ENCODE measurements at places on chromosomes 16 and 17.

GRCh38 chr16:54506741-54507500 lies 220.3 kb upstream of the IRX3 start:
- DNase-seq, result no peak

GRCh38 chr17:9166788-9167187 lies 145.5 kb downstream of the NTN1 start:
- no peak for DNase-seq

DNA sequence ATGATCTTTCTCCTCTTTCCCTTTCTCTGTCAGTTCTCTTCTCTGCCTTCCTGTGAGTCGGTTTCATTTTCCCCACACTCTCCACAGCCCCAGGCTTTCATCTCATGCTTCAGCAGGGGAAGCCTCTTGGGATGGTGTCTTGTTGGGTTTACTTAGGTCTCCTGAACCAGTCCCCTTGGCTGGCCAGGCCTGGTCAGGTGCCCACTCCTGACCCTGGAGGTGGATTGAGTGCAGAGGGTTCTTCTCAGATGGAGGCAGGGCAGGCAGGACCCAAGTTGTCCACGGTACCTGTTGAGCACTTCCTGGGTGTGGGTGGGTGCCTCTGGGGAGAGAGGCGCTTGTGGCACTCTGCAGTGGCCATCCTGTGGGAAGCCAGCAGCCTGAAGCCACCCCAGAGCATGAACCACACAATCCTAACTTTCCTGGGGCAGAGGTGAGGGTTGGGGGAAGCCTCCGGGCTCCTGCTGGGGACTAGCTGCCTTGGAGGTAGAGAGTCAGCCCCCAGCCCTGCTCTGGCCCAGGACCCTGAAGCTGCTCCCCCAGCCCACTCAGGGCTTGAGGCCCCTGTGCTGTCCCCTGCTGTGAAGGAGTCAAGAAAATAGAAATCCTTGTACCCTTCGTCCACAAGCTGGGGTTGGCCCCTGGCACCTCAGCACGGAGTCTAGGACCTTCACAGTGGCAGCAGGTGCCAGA lies 2.0 kb upstream of the RAP1GAP2 start:
- DNase-seq, result no peak

GRCh38 chr17:18028952-18029540 lies 9.9 kb downstream of the ATPAF2 start:
- DNase-seq, result no peak

DNA sequence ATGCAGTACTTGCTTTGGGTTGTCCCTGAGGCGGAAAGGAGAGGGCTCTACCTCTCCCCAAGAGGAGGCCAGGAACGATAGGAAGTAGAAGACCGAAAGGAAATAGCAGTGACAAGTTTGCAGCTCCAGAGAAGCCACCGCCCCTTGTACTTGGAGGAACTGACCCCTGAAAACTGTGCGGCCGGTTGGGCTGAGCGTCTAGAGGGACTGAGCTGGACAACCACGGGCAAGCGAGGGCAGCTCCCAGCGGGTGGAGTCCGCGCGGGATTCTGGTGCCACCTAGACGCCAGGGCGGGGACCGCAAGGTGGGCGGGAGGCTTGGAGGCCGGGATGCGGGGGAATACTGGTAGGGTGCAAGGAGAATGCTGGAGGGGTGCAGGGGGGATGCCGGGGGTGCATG lies 1.3 kb upstream of the SLC6A4 start:
- no peak for DNase-seq

DNA sequence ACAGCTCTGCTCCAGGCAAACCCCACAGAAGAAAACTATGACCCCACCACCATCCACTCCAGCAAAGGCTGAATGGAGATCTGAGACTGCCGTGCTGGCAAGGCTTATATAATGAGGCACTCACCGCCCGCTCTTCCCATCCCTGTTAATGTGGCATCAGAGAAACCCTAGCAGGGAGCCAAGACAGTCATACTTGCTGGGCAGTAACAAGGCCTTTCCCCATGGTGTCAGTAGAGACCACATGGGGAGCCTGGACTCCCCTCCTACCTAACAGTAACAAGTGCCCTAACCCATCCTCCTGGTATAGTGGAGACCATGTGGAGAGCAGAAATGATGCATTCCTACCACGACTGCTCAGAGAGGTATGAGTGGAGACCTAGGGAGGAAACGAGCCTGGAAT lies 235.2 kb downstream of the C16orf78 start:
- no peak for DNase-seq

GRCh38 chr16:22304411-22304810 lies 7.2 kb downstream of the POLR3E start:
- DNase-seq, result no peak

DNA sequence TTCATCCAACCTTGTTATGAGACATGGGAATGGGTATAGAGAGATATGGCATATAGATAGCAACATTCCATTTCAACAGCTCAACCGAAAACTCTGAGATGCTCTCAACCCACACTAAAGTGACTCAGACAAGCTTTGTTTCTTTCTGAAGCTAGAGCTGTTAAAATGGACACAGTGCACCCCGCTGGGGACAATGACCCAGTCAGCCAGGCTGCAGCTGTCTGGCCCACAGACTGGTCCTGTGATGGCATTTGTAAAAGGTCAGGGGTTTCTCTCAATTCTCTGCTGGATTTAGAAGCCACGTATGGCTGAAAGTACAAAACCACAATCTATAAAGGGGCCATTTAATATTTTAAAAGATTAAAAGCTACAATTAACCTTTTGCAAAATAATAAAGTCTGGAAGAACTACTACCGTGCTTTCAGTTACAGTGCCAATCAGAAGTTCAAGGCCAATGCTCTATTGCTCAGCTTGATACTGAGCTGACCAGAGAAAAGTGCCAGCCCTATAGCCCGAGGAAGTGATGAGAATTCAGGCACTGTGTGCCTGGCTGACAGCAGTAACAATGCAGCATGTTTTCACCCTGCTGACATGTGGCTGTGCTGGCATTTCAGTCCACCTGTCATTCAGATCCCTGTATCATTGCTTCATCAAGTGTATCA lies 60.2 kb downstream of the TEX2 start:
- no peak for DNase-seq

- DNase-seq, result no peak
Observed at GRCh38 chr16:27867122-27868110, 196.1 kb downstream of the GSG1L start.

- no peak for DNase-seq
Observed at GRCh38 chr17:50328363-50329325, 17.3 kb upstream of the XYLT2 start.

DNA sequence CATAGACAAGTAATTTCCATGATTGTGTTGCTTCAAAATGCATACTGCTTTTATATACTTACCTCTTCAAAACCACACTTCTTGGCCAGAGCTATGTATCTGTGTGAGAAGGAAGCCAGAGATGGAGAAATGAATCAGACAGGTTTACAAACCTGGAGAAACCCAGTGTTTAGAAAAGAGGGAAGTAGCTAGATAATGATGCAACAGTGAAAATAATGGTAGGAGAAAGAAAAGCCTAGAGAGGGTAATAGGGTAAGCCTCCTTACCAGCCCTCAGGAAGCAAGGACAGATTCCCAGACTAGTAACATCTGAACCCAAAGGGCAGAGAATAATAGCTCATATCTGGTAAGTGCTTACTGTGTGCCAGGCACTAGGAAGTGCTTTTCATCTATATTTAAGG lies 250.3 kb upstream of the CDH11 start:
- no peak for DNase-seq

DNA sequence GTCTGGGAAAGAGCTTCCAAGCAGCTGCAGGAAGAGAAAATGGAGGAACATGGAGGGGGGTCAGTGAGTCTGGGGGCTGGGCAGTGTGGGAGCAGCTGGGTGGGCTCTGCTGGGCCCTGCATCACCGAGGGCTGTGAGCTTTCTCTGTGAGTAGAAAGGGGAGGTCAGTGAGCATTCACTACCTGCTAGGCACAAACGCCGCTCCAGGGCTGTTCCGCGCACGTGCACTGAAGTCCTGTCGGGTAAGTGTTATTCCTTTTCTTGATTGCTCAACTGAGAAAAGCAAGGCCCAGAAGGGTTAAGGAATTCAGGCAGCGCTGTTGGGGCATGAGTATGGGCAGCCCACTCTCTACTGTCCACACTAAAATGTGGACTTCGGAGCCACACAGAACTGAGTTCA lies 4.7 kb downstream of the CACNG5 start:
- no peak for DNase-seq

GRCh38 chr17:33492731-33493265 lies 199.7 kb upstream of the ASIC2 start:
- no peak for DNase-seq

DNA sequence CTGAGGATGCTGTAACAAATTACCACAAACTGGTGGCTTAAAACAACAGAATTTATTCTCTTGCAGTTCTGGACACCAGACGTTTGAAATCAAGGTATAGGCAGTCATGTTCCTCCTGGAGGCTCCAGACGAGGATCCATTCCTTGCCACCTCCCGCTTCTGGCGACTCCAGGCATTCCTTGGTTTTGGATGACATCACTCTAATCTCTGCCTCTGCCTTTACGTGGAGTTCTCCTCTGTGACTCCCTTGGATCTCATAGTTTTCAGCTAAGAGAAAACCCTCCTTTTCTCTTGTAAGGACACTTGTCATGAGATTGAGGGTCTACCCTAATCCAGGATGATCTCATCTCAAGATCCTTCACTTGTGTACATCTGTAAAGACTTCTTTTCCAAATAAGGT lies 31.4 kb upstream of the HS3ST3B1 start:
- no peak for DNase-seq

GRCh38 chr17:37650419-37651003 lies 7.3 kb upstream of the DDX52 start:
- DNase-seq, result no peak

DNA sequence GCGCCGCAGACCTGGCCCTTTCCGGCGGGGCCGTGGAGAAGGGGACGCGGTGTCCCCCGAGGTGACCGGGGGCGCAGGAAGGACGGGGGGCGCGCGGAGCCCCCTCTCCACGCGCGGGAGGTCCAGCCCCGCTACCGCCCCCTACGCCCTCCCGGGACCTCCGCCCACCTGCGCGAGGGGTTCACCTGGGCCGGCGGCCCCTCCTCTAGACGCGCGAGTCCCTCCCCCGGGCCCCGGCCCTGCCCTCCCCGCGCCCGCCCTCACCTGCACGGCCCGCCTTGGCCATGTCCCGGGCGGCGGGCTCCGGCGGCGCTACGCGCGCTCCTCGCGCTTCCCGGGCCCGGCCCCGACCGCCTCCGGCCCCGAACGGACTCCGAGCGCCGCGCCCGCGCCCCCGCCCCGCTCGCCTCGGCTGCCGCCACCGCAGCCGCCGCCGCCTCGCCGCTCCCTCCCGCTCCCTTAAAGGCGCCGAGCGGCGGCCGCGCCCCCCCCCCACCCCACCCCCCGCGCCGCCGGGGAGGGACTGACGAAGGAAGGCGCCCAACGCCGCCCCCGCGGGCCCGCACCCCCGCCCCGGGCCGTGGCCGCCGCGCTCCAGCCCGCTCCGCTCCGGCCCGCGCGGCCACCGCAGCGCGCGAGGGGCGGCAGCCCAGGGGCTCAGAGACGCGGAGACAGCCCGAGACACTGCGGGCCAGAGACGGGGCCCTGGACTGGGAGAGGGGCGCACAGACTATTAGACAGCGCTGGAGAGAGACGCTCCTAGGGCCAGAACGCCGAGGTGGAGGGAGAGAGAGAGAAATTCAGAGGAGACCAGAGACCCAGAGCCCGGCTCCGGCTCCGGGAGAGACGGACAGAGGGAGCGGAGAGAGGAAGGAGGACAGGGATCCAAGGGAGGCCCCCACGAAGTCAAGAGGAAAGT lies at the start of gene PITPNM3:
Gene PITPNM3 (minus strand): TSS at position 435 of the 919 bp plus-strand sequence. CDS start 149 bp downstream, at position 286.
- DNase-seq, result no peak

GRCh38 chr17:44147812-44148211 lies 6.1 kb downstream of the HROB start:
- DNase-seq, result no peak

DNA sequence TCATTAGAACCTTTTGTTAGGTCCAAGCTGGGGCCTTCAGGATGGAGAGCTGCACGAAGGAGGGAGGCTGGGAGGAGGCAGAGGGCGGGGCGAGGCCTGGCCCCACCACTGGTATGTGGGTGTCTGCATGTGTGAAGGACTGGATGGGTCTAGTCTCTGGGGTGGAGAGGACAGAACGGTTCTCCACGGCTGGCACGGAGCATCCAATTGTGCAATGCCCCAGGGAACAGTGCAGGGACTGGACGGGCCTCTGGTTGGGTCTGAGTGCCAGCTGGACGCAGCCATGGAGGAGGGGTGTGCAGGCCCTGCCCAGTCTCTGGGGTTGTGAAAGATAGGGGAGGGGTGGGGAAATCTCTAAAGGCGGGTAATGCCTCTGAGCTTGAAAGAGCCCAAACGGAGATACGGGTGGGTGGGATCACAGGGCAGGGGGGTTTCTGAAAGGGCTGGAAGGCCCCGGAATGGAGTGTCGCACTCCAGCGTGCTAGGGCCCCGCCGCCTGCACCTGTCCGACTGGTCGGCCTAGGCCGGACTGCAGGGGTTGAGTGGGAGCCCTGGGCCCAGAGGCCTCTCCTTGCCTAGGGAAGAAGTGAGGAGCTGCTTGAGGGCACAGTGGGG lies 1.6 kb downstream of the PPL start:
- DNase-seq, result no peak

- DNase-seq, result no peak
Observed at GRCh38 chr16:65521633-65522328, 399.9 kb upstream of the CDH11 start.

- no peak for DNase-seq
Observed at GRCh38 chr17:76540381-76541300, 797 bp downstream of the PRCD start.

GRCh38 chr16:83040174-83040573 lies 413.4 kb downstream of the CDH13 start:
- no peak for DNase-seq

DNA sequence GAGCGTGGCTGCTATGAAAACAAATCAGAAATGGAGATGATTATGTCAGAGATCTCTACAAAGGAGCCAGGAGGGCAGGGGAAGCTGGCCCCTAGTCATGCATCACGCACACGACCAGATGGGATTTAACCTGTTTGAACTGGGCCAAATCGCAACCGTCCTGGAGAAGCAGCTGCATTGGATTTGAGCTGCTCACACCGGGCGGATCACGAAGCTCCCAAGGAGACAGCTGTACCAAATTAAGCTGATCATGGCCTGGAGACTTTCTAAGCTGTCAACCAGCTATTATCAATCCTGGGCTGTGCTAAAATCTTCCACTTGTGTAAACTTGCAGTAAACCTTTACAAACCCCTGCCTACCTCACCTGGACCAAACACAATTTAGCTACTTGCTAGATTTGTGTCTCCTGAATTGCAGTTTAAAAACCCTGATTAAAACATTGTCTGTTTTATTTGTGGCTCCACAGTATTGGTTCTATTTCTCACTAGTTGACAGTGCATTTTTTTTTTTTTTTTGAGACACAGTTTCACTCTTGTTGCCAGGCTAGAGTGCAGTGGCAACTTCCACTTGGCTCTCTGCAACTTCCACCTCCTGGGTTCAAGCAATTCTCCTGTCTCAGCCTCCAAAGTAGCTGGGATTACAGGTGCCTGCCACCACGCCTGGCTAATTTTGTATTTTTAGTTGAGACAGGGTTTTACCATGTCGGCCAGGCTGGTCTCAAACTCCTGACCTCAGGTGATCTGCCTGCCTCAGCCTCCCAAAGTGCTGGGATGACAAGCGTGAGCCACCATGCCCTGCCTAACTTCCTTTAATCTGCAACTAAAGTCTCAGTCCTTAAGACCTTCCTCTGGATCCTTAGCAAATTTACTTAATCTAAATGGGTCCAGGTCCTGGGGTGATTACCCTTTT lies 98.3 kb upstream of the GRIN2A start:
- no peak for DNase-seq
